ENCODE measurements at places on chromosomes 5 and 9.

DNA sequence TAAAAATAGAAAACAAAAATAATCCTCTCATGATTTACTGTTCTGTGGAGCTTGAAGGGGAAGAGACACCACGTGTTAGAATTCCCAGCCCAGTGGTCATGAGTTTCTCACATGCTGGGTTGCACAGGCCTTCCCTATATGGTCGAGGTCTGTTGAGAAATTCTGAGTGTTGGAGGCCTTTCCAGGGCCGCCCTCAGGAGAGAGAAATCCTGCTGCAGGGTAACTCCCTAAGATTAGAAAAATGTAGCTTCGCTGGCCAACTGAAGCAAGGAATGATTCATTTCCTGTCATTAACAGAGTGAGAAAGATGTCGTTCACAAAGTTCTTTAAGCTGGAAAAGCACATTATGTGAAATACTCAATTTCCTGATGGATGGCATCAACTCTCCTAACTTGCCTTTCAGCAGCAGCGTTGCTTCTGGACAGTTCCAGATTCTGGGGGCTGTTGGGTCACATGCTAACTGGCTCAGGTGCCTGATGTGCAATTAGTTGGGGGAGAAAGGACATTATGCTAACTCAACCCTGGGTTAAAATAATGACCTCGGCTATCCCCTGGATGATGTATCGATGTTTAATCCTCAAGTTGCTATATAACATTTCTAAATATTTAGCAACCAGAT is 104.8 kb upstream of the CD180 start:
- DNase-seq: no peak

DNA sequence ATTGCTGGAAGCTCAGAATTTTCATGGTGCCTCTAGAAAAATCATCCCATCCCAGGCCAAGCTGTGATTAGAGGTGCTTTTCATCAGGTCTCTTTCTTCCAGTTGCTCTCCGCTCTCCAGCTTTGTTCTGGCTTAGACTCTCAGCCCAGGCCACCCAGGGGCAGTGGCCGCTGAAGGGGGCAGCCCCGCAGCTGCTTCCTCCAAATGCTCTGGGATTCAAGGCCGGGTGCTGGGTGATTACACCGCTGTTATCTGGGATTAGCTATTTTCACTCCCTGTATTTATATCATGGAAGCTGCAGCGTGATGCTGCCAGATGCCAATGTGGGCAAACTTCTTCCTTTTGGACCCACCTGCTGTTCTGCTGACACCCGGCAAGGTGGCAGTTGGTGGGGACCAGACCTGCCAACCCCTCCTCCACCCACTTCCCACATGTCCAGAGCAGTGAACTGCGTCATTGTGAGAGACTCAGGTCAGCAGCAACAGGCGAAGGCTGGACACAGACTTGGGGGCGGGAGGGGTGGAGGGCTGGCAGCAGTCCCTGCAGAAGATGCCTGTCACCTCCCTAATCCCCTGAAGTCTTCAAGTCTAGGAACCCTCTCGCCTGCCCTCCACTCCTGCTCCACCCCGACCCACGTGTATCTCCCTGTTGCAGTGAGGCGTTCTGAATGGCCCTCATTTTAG is 33.9 kb upstream of the NKX2-5 start:
- no peak for DNase-seq

DNA sequence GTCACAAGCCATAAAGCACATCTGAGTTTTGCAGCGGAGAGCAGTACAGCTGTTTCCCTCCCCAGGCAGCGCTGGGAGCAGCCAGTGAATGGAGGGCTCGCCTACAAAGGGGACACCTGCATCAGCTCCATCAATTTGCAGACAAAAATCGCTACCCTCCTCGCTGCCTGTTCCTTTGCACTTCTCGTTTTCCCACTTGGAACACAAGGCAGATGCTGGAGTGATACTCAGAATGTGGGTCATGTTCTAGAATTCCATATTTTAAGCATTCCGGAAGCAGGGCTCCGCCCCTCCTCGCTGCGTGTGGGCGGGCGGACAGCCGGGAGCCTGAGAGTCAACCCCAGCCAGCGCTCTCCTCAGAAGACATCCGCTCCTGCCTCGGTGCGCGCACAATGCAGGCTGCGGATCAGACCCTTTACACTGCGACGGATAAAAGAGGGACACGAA is 92.1 kb downstream of the LMNB1 start:
- peak; percentile 15 for DNase-seq

DNA sequence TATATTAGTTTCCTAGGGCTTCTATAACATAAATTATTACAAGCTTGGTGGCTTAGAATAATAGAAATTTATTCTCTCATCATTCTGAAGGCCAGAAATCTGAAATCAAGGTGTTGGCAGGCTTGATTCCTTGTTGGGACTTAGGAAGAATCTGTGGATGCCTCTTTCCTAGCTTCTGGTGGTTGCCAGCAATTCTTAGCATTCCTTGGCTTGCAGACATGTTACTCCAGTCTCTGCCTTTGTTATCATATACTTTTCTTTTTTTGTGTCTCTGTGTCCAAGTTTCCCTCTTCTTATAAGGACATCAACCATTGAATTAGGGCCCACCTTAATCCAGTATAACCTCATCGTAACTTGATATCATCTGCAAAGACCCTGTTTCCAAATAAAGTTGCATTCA is 31.4 kb downstream of the CTNNA1 start:
- DNase-seq: no peak

DNA sequence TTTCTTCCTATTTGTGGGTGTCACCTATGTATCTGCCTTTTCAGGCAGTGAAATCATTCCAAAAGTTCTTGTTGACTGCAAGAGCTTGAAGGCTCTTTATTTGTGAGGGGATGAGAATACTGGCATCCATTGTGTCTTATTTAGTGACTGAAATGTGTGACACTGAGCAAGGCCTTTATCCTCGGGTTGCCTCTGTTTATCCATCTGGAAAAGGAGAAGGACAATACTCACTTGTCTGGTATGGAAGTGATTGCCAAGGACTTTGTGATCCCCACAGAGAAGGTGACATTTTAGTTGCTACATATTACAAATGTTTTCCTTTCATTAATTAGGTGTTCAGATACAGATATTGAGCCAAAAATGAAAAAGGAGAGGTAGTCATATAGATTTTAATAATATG is 80.2 kb downstream of the ARRDC3 start:
- DNase-seq: no peak

- DNase-seq: no peak
These were observed 545.2 kb downstream of the CSNK1G3 start for GRCh38 chr5:124056991-124057723.

DNA sequence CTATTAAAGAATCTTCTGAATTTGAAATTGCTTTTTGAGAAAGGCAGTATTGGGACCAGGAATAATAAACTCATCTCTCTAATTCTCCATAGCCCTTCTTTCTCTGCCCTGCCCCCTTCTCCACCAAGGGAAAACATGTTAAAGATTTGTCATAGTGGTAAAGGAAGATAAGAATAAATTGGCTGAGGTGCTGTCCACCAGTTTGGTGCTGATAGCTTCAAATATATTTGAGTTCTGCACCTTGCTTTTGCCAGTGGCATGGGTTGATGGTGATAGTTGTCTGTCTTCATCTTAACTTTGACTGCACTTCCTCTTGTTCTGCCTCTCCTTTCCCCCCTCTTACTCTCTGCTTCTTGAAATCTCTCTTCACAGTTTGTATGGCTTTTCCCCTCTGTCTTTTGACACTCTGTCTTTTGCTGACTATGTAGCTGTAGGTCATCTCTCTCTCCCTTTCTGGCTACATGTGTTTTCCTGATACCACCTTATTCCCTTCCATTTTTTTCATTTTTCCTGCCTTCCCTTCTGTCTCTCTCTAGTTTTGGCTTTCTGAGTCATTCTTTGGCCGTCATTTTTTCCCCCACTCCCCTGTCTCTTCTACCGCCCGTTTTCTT is 56.6 kb downstream of the NDUFS4 start:
- DNase-seq: no peak

- peak; percentile 21 for DNase-seq
These were observed 2.1 kb downstream of the TLN1 start for GRCh38 chr9:35729700-35730485.

- DNase-seq: no peak
These were observed 5.4 kb downstream of the DMRT1 start for GRCh38 chr9:846852-847251.

GRCh38 chr5:77974576-77974975 is 198.4 kb upstream of the TBCA start:
- DNase-seq: no peak

- no peak for DNase-seq
These were observed 166.7 kb downstream of the TTLL11 start for GRCh38 chr9:121926351-121926801.

DNA sequence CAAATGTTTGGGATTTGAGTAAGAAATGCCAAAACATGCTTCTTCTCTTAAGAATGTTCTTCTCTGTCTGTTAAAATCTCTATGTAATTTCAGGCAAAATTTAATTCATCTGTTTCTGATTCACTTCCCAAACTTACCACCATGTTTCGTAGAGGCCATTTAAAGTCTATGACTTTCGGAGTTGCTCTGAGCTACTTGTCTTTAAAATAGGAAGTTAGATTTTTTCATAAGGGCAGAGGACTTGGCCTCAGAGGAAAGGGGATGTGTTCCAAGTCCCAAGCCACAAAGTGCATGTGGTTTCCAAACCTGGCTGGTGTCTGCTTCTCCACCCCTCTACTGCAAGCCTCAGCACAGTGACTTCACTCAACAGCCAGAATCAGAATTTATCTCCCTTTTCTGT is 111.3 kb upstream of the ADRA1B start:
- no peak for DNase-seq

DNA sequence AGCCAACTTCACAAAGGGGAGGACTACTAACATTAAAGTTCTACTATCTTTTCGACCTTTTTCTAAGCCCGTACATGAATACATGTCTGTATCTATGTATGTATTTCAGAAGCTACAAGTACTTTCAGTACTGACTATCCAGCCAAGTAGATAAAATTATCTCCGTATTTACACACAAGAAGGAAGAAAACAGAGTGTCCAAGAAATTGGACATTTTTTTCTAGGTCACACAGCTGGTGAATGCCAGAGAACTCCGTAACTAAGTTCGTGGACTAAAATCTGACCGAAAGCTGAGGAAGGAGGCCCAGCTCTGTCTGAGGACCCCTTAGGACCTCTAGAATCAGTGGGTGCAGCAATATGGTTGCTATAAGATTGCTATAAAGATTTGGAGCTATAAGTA is 83.4 kb downstream of the MAMDC2 start:
- no peak for DNase-seq

GRCh38 chr5:13567819-13568218 is 376.7 kb downstream of the DNAH5 start:
- no peak for DNase-seq

DNA sequence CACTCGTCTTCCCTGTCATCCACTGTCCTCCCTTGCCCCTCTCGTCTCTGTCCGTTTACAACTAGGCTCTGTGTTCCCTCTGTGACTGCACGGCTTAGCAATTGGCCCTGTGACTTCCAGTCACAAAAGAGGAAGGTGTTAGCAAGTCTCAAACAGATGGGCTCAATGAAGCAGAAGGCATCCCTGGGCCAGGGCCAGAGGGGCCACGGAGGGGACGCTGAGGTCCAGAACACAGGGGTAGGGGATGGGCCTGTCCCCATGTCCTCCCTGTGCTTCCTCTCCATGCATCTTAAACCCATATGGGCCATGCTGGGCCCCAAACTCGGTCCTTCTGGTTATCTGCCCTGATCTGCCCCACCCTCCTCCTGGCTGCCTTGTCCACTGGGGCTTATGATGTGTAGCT is at the start of gene CD72:
Gene CD72, minus strand, starts transcription at position 89 of the 403 bp plus-strand sequence. CDS start 110 bp downstream, outside the sequence.
- DNase-seq: no peak

DNA sequence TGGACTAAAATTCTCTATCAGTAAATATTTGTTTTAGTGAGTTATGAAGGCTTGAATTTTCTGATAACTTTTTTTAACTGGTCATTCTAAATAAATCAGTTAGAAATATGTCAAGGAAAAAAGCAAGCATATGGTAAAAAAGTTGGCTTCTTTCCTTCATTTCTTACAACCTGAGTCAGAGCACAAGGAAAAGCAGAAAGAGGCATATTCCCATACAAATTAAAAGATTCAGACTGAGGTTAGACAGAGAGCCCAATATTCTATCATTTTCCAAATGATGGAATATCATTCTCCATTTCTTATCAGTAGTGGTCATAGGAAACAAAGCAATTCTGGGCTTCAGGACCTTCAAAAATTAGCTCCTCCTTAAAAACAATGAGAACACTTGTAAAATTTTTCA is 732.1 kb downstream of the MAT2B start:
- DNase-seq: no peak

DNA sequence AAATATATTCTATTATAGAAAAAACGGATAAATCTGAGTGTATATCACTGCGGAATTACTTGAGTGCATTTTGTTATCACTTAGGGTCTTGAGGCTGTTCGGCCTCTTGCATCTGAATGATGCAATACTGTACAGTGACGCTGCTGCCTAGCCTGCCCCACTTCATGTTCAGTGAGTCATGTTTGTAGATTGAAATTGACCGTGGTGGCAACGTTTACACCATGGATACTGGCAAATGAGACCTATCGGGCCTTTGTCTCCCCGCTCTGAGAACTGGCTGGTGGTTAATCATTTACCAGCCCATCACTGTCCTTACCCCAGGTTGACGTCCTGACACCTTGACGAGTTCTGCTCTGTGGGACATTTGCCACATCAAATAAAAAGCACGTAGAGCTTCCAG is 510.1 kb upstream of the ADAMTS16 start:
- DNase-seq: no peak

DNA sequence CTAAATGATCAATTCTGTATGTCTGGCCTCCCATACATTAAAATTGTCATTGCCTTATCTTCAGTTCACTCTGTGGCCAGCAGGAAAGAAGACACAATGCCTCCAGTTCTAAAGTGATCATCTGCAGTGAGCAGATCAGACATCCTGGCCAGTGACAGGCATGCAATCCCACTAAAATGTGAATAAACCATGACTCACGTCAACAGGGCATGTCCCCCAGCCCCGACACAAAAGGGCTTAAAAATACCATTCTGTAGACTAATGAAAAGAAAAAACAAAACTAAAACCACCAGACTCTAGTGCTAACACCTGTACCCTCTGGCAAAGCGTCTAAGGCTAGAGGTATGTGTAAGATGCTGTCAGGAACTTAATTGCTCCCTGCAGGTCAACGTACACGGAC is 38.5 kb downstream of the DDX31 start:
- no peak for DNase-seq

DNA sequence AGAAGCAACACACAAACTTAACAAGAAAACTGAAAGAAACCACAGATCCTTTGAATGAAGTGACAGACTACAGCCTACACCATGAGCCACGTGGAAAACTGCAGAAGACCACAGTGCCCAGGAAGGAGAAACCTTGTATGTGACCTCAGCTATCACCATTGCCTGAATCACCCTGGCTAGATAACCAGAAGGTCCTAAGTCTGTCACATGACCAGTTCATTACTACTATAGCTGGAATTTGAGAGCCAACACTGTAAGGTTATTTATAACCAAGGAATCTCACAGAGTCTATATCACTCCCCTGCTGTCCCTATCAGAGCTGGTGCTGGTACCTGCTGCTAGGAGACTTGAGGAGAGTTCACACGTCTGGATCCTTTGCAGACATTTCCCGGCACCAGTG is 90.3 kb upstream of the FBXL17 start:
- DNase-seq: no peak

- DNase-seq: no peak
These were observed 20.2 kb downstream of the TEK start for GRCh38 chr9:27129221-27129620.

- DNase-seq: no peak
These were observed 183.0 kb downstream of the RGS3 start for GRCh38 chr9:113646491-113646890.

GRCh38 chr5:108061941-108062340 is 320.0 kb downstream of the FBXL17 start:
- no peak for DNase-seq

- DNase-seq: peak; percentile 69
These were observed 53.5 kb downstream of the RGS3 start for GRCh38 chr9:113516840-113517577.

Measured in activated CD4-positive, alpha-beta T cell treated with anti-CD3 and anti-CD28 coated beads for 4 hours (primary cell).